Stimulated activated CD4-positive, alpha-beta T cell treated with anti-CD3 and anti-CD28 coated beads, Interleukin-15, amount 100 ng/mL, for 24 hours (primary cell): ENCODE measurements at places on chromosomes 5 and 9.

DNA sequence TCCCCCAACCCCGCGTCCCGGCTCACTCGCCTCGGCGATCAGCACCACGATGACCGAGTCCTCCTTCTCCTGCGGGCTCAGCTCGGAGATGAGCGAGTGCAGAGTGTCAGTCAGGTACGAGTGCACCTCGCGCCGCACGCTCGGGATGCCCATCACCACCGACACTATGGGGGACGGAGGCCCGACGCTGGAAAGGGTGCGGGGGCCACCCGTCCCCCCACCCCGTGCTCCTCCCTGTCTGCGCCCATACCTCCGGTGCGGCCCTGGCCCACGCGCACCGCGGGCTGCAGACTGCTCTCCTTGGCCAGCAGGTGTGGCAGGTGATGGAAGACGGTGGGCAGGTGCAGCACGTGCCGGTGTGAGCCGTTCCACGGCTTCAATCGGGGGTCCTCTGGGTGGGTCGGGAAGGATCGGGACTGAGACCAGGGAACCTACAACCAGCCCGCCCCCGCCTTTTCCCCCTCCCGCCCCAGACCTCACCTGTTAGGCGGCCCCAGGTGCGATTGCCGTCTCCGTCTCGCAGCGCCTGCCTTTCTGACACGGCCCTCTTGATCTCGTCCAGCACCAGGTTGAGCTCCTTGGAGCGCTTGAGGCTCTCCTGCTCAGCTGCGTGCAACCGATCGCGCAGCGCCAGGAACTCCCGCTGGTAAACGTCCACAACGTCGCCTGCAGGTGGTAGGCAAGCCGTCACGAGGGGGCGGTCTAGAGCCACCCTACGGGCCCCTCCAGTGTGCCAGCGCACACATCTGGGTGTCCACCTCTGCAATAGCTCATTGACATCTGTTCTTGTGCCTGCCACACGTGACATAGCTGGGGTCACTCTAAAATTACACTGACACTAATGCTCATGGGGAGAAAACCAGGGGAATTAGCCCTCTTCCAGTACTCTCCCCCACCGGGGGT, 5.1 kb downstream of the MGAT4B start:
- DNase-seq = peak; percentile 90

DNA sequence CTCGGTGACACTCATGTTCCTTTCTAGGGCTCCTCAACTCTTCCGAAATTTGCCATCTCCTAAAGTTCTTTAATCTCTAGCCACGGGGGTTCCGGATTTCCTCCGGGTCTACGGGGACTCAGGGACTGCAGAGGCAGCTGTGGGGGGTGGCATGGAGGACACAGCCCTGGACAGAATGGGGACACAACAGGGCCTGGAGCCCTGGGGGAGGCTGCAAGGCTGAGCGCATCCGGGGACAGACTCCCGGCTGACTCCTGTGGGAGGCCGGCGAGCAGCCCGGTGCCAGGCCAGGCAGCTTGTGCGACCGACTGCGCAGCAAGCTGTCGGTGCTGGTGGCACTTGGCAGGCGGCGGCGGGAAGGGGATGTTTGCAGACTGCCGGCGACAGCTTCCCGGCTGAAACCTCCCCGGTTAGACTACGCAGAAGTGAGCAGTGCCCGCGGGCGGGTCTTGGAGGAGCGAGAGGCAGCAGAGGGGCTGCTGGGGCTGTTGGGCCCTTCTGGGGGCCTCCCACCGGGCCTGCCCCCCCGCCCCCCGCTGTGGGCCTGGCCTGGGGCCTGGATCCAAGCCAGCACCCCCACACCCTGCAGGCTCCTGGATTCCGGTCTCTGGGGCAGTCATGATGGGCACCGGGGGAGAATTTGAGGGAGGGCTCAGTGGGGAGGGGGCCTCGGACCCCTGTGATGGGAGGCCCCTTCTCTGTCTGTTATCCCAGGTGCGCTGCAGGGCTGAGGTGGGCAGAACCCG, 28.7 kb upstream of the UBAC1 start:
- DNase-seq = peak; percentile 40

DNA sequence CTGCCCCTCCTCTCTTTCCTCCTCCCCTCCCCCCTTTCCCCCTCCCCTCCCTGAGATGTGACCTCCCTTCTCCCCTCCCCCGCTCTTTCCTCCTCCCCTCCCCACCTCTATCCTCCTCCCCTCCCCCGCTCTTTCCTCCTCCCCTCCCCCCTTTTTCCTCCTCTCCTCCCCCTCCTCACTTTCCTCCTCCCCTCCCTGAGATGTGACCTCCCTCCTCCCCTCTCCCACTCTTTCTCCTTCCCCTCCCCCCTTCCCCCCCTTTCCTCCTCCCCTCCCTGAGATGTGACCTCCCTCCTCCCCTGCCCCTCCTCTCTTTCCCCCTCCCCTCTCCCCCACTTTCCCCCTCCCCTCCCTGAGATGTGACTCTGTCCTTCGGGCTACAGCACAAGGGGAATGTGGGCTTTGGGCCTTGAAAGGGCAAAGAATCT, 169.8 kb downstream of the COL23A1 start:
- DNase-seq = no peak

GRCh38 chr9:9016597-9016996, 1217.0 kb upstream of the DMAC1 start:
- DNase-seq = no peak

DNA sequence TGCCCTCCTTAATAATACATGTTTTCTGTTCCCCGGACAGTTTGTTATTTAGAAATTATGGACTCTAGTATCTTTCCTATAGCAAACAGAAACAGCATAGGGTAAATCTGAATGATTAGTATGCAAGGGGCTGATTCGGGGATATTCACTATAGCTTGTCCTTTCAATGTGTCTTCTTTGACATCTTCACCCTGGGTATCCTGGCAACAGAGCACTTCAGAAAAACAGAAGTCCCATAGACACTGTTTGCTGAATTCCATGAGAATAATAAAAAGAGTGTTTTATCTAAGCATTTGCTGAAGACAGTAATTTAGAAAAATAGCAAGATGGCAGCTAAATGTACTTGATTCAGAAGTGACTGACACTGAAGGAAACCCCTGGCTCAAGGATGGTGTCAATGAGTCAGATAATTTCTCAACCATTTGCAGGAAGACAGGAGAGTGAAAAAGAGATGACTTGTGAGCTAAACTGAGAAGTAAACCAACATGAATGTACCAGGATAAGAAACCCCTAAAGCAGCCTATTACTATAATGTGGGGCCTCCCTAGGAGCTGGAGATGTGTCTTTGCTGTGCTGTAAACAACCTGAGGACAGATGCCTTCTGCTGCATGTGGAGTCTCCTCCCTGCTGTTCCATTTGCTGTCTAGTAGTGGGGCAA, 246.2 kb downstream of the MAN2A1 start:
- peak; percentile 2 for DNase-seq

DNA sequence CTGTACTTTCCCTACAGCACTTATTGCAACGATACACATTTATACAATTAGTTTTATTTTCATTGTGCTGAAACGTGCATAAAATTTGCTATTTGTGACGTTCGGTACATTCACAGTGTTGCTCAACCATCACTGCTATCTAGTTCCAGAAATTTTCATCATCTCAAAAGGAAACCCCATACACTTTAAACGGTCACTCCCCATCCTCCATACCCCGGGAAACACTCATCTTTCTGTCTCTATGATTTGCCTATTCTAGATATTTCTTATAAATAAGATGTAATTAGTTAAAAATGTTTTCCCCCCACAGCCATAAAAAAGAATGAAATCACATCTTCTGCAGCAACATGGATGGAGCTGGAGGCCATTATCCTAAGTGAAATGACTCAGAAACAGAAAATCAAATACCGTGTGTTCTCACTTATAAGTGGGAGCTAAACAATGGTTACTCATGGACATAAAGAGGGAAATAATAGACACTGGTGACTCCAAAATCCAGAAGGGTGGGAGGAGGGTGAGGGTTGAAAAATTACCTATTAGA, 40.2 kb upstream of the TEX48 start:
- no peak for DNase-seq

DNA sequence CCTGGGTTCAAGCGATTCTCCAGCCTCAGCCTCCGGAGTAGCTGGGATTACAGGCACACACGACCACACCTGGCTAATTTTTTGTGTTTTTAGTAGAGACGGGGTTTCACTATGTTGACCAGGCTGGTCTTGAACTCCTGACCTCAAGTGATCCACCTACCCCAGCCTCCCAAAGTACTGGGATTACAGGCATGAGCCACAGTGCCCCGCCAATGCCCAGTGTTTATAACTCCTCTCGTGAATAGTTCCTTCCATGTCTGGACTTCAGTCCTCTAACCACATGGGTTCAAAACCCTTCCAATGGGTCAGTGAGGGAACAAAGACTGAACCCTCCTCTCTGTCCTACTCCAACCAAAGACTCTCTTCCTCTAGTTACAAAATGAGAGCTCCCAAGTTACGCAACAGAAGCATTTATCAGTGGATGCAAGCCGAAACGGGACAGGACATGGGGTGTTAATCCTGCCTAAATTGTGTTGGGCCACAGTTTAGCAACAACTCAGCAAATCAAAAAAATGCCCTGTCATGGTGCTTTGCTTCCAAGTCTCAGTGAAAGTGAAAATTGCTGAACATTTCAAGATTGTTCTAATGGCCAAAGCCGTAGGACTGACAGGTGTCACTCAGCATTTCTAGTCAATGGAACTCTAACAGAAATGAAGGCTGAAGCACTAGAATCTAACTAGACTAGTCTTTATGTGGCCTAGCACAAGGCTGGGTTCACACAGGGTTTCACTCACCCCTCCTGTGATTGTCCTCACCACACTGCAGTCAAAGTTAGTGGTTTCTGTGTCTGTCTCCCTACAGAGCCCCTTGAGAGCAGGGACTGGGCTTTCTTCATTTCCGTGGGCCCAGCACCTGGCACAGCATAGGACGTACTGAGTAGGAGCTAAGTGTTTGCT, 3.2 kb upstream of the TMEM245 start:
- no peak for DNase-seq

DNA sequence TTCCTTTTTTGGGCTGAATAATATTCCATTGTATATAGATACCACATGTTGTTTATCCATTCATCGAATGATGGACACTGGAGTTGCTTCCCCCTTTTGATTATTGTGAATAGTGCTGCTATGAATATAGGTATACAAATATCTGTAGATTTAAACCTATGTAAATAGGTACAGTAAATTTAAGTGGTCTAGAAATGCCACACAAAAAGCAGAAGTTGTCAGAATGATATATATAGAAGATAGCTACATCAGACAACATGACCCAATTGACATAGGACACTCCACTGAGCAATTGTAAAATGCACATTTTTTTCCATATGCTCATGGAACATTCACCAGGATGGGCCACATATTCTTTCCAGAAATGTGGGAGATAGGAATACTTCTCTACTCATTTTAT, 77.6 kb downstream of the SMIM15 start:
- DNase-seq = no peak

GRCh38 chr5:52757527-52757926, 30.2 kb upstream of the ITGA1 start:
- DNase-seq = no peak

DNA sequence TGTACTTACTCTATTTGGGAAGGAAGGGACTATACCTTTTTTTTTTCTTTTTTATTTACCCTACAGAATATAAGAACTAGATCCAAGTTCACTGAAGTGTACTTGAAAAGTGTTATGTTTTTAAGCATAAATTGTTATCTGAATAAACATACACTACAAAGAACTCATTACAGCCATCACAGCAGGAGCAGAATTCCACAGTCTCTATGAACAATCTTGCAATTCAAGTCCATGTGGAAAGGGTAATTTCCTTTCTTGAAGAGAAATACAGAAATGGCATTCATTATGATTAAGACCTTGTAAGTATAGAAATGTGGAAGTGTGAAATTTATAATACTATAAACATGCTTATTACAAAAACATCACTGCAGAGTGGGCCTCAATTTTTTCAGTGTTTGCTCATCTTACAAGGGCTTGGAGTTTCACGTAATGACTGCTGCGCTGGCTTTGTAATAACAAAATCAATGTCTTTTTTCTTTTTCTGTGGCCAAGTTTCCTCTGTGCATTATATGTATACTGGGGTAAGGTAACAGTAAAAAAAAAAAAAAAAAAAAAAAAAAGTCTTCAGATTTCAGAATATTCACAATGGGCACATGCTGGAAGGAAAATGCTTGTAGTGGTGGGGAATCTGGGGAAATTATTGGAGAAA, 77.0 kb upstream of the GNA14 start:
- DNase-seq = no peak

DNA sequence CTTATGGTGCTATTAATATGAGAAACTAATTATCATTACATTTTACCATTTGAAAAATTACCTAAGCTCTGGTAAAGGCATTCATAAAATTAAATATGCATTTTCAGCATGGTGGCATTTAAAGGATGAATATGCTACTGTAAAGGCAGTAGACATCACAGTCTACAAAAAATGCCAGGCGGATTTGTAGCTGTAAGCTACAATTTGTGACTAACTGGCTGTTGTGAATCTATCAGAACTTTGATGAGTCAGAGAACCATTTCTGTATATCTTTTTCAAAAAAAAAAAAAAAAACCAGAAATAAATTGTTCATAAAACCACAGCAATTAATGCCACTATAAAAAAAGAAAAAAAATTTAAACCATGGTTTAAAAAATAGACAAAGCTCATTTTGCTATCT, 186.3 kb downstream of the NFIB start:
- no peak for DNase-seq

- DNase-seq = peak; percentile 84
These were observed 488 bp downstream of the VCP start for GRCh38 chr9:35071814-35072460.

GRCh38 chr9:101476576-101477208, 41.1 kb upstream of the ALDOB start:
- no peak for DNase-seq

DNA sequence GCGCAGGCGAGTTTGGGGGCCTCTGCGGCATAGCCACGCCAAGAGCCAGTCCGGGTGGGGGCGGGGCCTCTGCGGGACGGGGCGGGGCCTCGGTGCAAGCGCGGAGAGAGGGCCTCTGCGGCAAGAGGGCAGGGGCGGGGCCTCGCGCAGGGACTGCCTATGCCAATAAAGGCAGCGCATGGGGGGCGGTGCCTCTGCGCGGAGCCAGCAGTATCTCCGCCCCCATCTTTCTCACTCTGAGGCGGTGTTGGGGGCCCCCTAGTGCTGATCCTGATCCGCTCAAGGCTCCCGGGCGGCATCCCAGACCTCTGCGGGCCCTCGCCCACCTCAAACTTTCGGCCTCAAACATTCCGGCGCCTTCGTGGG, 9.2 kb upstream of the GPRIN1 start:
- peak; percentile 92 for DNase-seq

DNA sequence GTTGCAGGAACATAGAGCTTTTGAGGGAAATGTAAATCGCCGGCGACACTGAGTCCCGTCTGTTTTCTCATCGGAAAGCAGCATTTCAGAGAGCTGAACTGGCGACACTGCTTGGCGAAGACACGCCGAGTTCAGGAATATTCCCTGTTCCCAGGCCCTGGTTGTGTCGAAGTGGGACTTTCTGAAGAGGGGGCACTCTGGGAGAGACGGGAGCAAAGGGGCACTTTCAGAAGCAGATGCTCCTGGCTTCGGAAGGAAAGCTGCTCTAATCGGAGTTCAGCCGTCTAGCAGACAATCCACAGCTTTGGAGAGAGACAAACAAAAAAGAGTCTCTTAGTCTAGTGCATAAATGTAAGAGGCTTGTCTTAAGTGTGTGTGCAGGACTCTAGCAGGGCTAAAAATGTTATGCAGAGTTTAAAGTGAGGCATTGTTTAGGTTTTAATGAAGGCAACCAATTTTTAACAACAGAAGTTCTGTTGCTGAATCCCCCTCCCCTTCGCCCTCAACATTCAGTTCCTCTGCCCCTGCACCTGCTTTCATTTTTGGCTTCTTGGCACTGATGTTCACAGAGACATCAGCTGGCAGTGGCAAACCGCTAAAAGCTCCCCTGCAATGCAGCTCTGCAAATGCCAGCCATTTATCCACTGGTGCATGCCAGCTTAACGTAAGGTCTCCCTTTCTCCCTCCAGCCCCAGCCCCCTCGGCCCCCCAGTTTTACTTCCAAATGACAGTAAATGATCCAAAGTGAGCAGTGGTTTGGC, 289.5 kb upstream of the MPDZ start:
- no peak for DNase-seq

GRCh38 chr5:143016777-143017516, 246.8 kb downstream of the ARHGAP26 start:
- DNase-seq = peak; percentile 64
